Activated T-helper 1 cell treated with Interleukin-2 at 50 U/mL for 16 hours (primary cell): ENCODE measurements at places on chromosomes 1 and 21.

- DNase-seq = no peak
Observed at GRCh38 chr1:17923666-17924065, 168.5 kb downstream of the ACTL8 start.

- no peak for DNase-seq
Observed at GRCh38 chr1:18529714-18530113, 49.0 kb downstream of the KLHDC7A start.

DNA sequence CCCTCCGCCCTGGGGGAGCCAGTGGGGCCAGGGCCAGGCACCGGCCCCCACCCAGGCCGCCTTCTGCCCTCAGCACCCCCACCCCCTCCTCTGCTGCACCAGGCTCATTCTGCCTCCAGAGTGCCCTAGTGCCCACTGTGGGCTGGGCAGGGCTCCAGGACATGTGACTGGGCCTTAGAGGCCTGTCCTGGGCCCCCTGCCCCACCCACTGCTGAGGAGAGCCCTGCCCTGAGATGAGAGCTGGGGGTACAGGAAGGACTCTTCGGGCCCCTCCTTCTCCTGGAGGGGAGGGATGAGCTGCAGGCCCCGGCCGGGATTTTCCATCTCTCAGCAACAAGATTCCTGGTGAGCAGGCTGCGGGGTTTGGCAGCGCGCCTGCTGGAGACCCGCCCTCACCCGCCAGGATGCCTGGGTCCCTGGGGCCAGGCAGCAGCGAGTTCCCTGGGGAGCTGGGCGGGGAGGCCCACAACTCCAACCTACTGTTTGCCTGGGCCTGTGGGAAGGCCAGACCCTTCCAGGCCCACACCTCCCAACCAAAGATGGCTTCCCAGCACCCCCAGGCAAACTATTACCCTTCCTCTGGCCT, 14.0 kb downstream of the AHDC1 start:
- no peak for DNase-seq

- no peak for DNase-seq
Observed at GRCh38 chr21:35244514-35244913, 195.4 kb upstream of the RUNX1 start.

DNA sequence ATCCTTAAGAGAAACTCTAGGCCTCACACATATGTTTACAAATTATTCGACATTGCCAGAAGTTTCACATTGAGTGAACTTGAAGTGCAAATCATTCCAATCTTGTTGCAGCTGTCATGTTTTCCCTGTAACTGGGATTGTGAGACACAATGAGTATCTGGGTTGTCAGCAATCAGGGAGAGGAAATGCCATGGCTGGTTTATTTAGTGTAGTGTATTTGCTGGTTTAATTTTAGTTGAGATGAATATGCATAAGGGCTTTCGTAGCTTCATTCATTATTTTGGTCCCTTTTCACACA, 54.2 kb upstream of the USP1 start:
- DNase-seq = no peak

- no peak for DNase-seq
Observed at GRCh38 chr1:87334351-87335174, 5.9 kb downstream of the LMO4 start.

DNA sequence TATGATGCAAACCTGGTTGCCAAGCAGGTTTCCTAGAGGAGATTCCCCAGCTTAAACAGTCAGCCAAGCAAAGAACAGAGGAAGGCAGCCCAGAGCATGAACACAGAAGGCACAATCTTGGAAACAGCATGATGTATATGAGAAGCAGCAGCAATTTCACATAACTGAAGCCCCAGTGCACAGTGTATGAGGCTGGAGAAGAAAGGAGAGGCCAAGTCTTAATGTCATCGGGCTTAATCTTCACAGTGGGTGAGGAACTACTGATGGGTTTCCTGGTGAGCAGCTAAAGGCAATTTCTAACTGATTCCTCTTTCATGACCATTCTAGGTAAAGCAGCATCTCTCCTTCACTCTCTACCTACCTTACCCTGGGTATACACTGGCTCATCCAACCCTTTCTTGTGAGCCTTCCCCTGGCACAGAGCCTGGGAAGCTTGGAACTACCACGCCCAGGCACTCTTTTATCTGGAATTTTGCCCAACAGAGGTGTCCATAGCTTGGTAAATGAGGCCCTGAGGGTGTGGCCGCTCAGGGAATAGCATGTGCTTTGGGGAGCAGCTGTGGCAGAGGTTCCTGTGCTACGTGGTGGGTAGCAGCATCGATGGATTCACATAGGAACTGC, 22.0 kb downstream of the FYB2 start:
- no peak for DNase-seq

DNA sequence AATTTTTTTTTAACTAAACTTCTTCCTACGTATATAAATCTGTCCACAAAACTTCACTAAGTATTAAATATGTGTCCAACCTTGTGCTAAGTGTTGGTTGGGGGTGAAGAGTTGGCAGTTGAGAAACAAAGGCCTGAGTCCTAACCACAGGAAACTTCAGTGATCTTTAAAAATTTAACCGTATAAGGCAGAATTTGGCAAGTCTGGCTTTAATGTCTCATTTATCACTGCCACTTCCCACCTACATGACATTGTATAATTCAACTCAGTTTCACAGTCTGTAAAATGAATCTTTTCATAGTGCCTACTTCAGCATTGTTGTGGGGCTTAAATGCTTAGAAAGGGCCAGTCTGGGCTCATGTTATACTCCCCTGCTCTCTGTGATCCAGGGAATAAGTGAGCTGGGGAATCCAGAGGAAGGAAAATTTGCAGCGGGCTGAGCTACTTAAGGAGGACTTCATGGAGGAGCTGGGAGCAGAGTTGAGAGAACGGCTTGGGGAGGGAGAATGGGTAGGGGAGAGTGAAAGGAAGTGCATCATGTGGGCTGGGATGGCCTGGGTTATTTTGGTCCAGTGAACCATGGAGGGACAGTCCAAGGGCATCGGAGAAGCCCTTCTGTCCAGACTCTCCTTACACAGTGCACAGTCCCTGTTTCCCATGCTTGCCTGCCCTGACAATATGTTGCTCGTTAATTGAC, 14.5 kb downstream of the IFNAR2 start:
- no peak for DNase-seq

DNA sequence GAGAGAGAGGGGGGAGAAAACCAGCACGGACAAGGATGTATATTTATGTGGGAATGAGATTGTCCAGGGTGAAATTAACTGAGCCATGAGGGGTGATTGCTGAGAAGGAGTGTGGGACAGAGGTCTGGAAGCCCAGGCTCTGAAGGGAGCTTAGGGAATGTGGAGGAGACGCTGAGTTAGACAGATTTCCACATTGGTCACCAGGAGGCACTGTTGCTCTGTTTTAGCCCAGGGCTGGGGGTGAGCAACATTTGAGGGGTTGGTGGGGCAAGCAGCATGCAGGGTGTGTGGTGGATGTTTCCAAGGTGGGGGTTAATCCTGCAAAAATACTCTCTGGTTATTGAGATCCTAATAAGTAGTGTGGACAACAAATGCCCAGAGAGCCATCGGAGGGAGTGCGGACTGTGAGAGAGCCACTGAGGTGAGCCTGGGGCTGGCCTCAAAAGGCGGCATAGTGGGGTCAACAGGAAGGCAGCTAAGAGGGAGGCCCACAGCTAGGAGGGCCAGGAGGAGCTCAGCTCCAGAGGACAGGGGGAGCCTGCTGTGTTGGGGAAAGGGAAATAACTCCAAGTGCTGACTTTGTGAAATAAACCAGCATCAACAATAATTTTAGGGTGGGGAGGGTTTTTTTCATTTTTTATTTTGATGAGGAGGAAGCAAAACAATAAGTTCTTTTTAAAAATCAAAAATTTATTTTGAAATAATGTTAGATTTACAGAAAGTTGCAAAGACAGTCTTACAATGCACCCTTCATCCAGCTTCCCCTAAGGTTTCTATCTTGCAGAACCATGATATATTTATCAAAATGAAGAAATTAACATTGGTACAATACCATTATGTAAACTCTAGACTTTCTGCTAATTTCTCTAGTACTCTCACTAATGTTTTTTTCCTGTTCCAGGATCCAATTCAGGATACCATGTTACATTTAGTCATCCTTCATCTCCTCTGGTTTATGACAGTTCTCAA, 82.8 kb upstream of the CD34 start:
- no peak for DNase-seq

DNA sequence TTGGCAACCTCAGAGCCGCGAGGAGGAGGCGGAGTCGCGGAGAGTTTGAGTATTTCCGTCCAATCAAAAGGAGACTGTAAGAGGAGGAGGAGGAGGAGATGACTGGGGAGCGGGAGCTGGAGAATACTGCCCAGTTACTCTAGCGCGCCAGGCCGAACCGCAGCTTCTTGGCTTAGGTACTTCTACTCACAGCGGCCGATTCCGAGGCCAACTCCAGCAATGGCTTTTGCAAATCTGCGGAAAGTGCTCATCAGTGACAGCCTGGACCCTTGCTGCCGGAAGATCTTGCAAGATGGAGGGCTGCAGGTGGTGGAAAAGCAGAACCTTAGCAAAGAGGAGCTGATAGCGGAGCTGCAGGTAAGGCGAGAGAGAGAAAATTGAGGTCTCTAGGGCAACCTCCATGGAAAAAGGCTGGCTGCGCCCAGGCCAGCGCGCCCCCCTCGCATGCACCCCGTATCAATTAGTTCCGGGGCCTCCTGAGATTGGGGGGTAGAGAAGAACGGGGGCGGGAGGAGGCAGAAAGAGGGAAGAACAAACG, at the start of gene PHGDH:
PHGDH (plus strand) TSS at position 131 of the 538 bp plus-strand sequence; CDS start at position 220, 89 bp downstream.
- no peak for DNase-seq

GRCh38 chr1:240511789-240512188, 100.2 kb downstream of the GREM2 start:
- DNase-seq = no peak

GRCh38 chr1:44807364-44808062, 362 bp upstream of the DYNLT4 start:
- DNase-seq = peak; percentile 88

- DNase-seq = no peak
Observed at GRCh38 chr1:7418442-7419080, 352.5 kb upstream of the VAMP3 start.

GRCh38 chr1:111032295-111032897, 68.7 kb upstream of the LRIF1 start:
- no peak for DNase-seq

DNA sequence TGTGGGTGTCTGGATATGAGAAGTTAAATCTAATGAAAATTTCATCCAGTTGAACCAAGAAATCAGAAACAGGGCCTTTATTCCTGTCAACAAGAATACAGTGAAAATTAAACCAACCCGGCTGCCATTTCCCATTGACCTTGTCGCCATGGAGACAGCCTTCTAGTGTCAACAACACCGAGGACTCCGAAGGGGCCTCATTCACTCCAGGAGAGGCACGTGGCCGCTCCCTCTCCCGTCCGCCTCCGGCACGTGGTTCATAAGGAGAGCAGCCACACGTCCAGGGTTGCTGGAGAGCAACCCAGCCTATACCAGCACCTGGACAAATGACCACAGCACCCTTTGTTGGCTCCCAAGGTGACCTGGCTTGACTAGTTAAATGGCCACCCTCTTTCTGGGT, 120.3 kb upstream of the VAMP3 start:
- no peak for DNase-seq

DNA sequence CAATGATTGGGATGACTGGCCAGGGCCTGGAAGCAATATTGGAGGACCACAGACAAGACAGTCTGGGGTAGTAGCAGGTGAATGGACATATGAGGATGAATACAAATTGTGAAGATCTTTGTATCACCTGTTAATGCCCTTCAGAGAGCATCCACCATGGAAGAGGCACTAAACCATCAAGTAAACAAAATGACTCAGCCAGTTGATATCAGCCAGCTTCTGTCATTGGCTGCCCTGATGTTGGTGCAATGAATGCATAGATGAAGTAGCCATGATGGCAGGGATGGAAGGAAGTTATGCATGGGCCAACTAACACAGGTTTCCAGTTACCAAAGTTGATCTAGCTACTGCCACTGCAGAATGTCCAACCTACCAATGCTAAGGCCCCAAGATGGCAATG, 16.1 kb upstream of the ERI3 start:
- no peak for DNase-seq

DNA sequence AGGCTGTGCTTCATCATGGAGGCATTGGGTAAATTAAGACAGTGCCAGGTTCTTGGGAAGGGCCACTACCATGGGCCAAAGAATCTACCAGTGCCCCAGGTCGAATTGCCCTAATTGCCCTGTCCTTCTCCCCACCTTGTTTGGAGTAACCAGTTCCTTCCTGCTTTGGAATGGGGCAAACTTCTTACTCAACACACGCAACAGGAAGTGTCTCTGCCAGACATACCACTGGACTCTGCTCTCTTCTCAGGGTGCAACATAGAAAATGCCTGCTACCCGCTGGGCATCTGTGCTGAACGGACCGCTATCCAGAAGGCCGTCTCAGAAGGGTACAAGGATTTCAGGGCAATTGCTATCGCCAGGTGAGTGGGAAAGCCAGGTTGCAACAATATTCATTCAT, 15.8 kb downstream of the CDA start:
- DNase-seq = no peak

GRCh38 chr21:34970167-34970500, 79.0 kb downstream of the RUNX1 start:
- DNase-seq = no peak

- DNase-seq = no peak
Observed at GRCh38 chr1:170910273-170910672, 25.1 kb upstream of the MROH9 start.

DNA sequence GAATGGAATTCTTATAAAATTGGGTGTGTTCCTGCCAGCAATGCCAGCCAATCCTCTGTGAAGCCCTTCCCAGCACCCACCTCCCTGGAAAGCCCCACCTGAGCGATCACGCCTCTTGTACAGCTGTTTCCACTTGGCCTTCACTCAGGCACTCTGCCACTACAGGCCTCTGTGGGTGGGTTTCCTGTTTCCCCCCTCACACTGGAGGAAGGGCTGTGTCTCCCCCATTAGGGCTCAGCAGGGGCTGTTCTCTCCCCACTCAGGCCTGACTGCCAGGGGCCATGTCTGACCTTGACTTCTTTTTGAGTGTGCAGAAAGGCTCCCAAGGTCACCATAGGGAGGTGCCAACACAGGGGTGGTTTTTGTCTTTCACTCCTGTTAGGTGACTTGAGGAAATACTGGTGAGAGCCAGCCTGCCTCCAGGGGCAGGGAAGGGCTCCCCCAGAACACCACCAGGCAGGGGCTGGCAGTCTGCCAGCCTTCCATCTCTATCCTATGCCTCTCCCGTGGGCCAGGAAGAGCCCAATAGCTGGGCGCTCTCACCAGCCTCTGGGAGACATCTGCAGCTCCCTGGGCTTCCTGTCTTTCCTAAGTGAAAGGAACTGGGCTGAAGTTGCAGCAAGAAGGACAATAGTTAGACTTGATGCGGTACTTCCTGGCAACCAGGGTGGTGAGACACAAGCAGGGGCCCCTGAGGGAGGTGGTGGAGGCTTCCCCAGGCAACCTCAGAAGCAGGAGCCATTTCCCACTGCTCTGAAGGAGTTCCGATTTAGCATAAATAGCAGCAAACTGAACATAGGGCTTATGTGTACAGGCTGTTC, 49.1 kb downstream of the ELK4 start:
- DNase-seq = no peak

GRCh38 chr1:94329986-94330385, 88.2 kb upstream of the ABCD3 start:
- no peak for DNase-seq

GRCh38 chr1:41476807-41477361, 7.6 kb downstream of the EDN2 start:
- DNase-seq = no peak

- no peak for DNase-seq
Observed at GRCh38 chr1:204323887-204324286, 35.8 kb downstream of the PLEKHA6 start.

- no peak for DNase-seq
Observed at GRCh38 chr1:162498496-162498810, 835 bp downstream of the UHMK1 start.
